ENCODE measurements at places on chromosomes 5 and 9.
A peak's percentile ranks its signal among the peaks of the same experiment; 100 is the strongest.

GRCh38 chr9:109770101-109770500 is 9.9 kb upstream of the PALM2AKAP2 start:
- no peak for DNase-seq

GRCh38 chr5:94045839-94046782 is 304.7 kb upstream of the POU5F2 start:
- DNase-seq: no peak

GRCh38 chr5:139190125-139190524 is 8.0 kb downstream of the SIL1 start:
- no peak for DNase-seq

DNA sequence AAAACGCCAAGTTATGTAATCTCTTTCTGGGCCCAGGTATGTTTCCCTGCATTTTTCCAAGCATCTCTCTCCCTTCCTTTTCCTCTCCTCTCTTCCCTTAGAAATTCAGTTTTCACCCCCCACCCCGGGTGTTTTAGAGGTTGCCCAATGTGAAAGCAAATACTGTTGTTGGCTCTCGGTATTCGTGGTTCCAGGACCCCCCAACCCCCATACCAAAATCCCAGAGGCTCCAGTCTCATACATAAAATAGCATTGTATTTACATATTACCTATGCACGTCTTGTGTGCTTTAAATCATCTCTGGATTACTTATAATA is 48.8 kb downstream of the ACER2 start:
- no peak for DNase-seq

GRCh38 chr5:157740229-157740610 is 3.3 kb upstream of the LSM11 start:
- peak; percentile 1 for DNase-seq

DNA sequence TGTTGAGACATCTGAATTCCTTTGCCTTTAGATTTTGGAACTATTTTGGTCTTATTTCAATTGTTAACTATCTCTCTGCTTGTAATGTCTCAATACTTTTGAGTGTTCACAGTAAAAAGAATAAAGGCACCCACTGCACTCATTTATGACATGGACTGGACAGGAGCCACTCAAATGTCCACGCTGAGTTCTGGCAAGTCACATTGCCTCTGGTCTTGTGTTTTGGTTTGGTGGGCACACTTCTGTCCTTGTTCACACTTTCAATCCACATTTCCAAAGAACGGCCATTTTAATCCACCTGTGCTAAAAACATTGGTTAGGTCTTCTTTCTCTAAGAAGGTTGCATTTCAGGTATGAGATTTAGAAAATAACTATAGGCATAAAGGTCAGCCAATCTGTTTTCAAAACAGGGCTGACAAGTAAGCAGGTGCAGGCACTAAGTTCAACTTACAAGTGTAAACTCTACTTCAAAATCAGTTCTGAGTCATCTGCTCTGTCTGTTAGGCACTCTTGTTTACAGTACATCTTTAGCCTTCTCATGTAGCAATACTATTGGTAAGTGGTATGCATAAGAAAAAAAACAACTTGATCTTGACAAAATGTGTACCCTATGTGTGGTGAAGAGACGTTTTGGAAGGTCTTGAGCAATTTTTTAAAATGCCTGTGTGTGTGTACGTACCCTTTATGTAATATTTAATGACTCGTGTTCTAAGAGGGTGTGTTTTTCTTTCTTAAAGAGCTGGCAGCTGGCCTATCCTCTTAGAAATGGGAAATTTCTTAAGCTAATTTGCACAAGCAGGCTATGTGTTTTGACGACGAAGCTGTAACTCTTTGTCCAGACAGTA is 31.5 kb upstream of the ZFAND5 start:
- DNase-seq: peak; percentile 43

DNA sequence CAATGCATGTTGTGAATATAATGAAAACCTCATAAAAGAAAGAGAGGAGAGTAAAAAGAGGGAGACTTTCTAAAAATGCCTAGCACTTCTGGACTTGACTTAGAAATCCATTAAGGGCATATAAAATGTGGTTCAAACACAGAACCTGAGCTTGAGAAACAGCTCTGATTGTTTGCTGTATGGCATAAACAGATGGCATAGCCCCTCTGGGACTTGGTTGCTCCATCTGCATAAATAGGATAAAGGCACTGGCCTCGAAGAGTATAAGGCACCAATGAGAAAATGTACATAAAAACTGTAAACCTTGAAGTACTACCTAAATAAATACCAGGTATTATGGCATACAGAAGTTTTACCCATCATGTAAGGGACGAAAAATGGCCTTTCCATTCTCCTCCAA is 23.8 kb downstream of the MRPS27 start:
- DNase-seq: peak; percentile 83

DNA sequence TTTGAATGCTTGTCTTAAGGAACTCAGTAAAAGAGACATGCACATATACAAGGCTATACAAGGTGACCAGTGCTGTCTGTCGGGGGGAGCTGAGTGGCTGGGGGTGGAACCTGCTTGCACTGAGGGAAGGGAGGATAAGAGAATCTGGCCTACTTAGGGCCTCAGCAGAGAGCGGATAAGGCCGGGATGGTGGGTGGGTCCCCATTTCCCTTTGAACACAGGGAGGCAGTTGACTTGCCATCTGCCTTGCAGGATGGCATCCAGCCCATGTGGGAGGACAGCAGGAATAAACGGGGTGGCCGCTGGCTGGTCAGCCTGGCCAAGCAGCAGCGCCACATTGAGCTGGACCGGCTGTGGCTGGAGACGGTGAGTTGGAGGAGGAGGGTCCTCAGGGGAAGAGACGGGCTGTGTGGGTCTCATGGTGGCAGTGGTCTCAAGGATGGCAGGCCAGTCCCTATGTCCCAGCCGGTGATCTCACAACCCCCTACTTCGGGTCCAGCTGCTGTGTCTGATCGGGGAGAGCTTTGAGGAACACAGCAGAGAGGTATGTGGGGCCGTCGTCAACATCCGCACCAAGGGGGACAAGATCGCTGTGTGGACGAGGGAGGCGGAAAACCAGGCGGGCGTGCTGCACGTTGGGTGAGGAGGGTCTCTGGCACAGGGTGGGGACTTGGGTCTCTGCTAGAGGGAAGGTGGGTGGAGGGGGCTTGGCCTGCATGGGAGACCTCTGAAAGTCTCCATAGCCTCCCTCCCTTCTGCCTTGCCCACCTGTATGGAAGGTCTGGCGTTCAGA is 2.2 kb upstream of the TSPAN17 start:
- no peak for DNase-seq

DNA sequence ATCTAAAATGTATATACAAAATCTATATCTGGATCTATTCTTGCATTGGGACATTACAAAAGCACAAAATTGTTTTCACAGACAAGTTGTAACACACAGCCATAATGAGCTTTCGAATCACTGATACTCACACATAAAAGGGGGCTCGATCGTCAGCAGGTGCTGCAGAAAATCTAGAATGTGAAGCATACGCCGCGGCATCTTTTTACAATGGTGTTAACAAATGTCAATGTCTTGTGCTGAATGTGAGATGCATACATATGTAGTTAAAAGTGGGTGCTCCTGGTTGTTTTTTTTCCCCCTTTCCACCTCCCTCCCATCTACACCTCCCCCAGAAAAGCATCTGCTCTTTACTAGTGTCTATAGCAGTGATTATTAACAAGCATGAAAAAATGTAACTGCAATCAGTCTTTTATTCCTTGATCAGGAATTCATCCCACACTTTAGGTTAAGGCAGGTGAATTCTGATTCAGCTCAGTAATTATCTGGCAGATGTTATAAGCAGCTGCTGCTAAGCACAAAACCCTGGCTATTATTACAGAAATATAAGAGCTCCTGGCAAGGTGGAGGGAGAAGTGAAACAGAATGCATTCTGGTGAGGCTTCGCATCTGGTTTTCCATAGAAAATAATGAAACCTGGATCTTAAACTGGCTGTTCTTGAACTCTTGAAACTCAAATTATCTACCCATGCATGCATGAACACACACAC is 114.1 kb downstream of the MPDZ start:
- DNase-seq: peak; percentile 39

- no peak for DNase-seq
Observed at GRCh38 chr9:128159522-128159783, 612 bp upstream of the BBLN start.

GRCh38 chr9:134840511-134840910 is 40.1 kb upstream of the FCN2 start:
- no peak for DNase-seq

DNA sequence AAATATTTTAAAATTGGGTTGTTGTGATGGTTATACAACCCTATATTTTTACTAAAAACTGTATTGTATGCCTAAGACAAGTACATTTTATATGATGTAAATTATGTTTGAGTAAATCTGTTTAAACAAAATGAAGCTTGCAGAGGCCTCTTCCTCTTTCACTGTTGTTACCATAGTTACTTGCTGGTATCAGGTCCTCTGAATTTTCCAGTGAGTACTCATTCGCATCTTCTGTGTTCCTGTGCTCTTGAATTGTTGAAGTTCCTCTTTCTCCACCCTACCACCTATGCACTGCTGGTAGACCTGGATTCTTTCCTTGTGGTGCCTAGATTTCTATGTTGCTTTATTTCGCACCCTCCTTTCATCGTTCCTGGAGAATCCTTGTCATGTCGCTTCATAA is 938.5 kb upstream of the ACO1 start:
- DNase-seq: no peak

GRCh38 chr5:170623576-170624181 is 119.9 kb downstream of the KCNIP1 start:
- DNase-seq: no peak

GRCh38 chr9:129630967-129631673 is 5.2 kb downstream of the NTMT1 start:
- DNase-seq: no peak

- DNase-seq: no peak
Observed at GRCh38 chr9:123260340-123260739, 8.0 kb downstream of the STRBP start.

- DNase-seq: no peak
Observed at GRCh38 chr9:96383165-96383942, at the start of gene SLC35D2. Gene SLC35D2 (minus strand): TSS chr9:96383711. CDS start chr9:96383634, 77 bp downstream.

GRCh38 chr9:72355153-72355552 is 9.9 kb downstream of the ZFAND5 start:
- DNase-seq: no peak
